ENCODE measurements at places on chromosomes 6 and 20.
A peak's percentile ranks its signal among the peaks of the same experiment; 100 is the strongest.

GRCh38 chr20:36584018-36584481, 10.7 kb downstream of the TGIF2 start:
- DNase-seq, result no peak

DNA sequence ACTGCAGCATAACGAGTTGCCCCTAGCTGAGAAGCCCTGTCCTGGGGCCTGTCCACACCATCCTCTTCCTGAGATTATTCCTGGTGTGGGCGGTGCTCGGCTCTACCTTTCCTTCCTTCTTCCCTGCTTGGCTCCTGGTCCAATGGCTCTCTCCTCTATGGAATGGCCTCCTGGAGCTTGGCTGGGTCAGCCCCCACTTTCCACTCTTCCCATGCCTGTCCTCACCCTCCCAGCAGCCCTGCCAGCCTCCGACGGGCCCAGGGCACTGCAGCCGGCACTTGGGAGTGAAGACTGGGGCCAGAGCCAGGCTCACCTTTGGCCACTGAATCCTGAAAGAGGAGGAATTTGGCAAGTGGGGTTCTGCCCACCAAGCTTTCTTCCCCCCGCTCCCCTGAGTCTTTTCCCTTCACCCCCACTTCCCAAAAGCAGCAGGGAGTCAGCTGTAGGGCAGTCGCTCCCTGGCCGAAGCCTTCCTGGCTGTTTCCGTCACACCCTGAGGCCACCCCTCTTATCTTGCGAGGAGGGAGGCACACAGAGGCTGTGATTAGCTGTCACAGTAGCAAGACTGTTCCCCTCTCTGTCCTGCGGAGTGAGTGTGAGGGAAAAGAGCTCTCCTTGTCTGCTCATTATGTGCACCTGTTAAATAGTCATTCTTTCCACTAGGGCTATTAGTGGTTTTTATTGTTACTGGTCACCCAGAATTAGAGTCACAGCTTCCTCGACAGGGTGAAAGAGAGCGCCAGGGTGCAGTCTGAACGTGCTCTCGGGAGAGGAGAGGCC, 6.3 kb upstream of the CDSN start:
- no peak for DNase-seq

- no peak for DNase-seq
These were observed 20.9 kb downstream of the HIVEP1 start for GRCh38 chr6:12032783-12033573.

DNA sequence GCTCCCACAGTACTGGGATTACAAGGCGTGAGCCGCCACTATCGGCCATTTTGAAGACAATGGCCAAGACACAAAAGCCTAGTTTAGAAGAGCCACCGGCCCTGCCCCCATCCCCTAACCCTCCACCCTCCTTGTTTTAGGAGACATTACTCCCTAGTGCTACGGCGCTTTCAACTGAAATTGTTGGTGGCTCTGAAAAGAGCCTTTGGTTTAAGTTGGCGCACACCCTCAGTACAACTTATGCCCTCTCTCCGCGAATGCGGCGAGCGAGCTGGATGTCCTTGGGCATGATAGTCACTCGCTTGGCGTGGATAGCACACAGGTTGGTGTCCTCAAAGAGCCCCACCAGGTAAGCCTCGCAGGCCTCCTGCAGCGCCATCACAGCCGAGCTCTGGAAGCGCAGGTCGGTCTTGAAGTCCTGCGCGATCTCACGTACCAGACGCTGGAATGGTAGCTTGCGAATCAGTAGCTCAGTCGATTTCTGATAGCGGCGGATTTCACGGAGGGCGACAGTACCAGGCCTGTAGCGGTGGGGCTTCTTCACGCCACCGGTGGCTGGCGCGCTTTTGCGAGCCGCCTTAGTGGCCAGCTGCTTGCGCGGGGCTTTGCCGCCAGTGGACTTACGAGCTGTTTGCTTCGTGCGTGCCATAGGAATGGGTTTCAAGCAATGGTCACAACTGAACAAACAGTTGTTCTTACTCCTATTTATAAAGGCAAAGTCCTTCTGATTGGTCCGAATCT, 114.9 kb upstream of the BTN3A2 start:
- DNase-seq, result peak; percentile 82
